ENCODE measurements at places on chromosomes 12 and 14.

DNA sequence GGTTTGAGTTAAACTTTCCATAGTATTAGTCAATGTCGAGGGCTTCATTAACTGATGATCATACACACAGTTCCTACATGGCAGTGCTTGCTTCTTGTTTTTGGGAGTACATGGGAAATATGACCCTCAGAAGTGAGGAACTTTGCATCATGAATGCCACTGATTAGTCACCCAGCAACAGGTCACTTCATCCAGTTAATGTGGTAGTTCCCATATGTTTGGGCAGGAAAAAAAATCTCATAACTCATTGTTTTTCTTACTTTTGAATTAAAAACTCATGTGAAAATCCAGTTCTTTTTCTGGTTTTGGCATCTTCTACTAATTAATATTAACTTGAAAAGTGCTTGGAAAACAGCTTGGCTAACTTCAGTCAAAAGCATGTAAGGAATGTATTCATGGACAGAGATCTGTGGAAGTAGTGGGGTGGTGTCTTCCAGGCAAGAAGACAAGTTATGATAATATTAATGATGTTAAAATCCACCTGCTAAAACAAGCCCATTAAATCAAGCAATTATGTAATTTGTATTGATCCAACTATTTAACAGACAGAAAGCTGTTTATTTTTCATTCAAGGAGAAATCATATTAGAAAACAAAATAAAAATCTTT lies 309.1 kb upstream of the NAV3 start:
- no peak for DNase-seq

- DNase-seq = no peak
These were observed 134.4 kb downstream of the KITLG start for GRCh38 chr12:88445705-88446394.

GRCh38 chr14:78103271-78103670 lies 66.9 kb upstream of the NRXN3 start:
- no peak for DNase-seq

DNA sequence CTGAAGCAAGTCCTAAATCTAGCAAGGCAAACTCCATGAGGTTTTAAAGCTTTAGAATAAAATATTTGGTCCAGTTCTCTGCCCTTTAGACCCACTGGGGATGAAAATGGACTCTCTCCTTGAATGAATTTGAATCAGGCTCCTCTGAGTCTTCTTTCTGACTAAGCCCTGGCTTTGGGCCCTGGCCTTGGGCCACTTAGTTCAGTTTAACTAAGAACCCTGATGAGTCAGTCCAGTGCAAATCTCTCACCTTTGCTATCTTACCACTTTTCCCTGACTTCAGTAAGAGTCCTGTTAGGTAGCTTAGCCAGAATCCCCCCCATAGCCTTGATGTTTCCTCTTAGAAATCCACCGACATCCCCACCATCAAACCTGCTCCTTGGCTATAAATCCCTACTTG lies 427.5 kb downstream of the SNAPC1 start:
- DNase-seq = peak; percentile 14

DNA sequence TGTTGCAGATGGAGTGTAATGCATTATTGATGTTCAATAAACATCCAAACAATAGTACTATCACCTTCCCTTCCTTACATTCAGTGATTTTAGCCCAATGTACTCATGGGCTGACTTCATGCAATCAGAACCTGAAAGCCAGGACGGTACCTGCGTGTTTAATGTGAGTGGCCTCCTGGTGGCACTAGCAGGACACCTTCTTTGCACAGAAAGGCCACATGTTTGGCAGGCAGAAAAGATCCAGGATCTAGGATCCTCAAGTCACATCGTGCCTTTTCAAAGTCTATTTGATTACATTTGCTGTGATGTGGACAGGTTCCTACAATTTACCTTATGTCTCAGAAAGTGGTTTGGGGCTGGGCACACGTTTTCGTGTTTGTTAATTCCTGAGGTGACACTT lies 82.9 kb downstream of the NEDD1 start:
- DNase-seq = no peak

DNA sequence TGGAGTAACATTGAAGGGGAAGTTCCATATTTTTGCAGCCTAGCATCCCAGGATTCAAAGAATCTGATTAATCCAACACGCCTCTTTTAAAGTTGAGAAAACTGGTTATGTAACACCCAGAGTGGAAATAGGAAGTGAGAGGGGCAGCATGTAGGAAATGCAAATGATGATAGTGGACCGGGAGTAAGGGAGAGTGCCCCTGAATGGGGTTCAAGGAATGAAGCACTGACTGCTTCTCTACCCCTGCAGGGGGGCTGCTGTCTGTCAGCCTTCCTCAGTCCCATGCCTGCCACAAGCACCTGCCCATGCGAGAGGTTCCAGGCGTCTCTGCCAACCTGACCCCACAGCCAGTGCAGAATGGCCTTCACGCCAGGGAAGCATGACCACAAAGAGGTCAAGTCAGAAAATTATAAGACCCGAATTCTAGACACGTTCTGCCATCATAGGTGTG lies 126.5 kb upstream of the CCND2 start:
- DNase-seq = no peak

GRCh38 chr14:93788293-93788542 lies at the start of gene PRIMA1:
TSS of gene PRIMA1 (minus strand) at chr14:93788485. CDS start at chr14:93787718, 767 bp downstream.
- no peak for DNase-seq

GRCh38 chr12:12440784-12441428 lies 84.0 kb downstream of the BORCS5 start:
- DNase-seq = no peak

GRCh38 chr14:56648508-56649301 lies 69.1 kb downstream of the TMEM260 start:
- no peak for DNase-seq

GRCh38 chr14:89420502-89420901 lies 3.5 kb upstream of the FOXN3 start:
- no peak for DNase-seq

- no peak for DNase-seq
These were observed 1.1 kb upstream of the TM9SF1 start for GRCh38 chr14:24196071-24197055.

DNA sequence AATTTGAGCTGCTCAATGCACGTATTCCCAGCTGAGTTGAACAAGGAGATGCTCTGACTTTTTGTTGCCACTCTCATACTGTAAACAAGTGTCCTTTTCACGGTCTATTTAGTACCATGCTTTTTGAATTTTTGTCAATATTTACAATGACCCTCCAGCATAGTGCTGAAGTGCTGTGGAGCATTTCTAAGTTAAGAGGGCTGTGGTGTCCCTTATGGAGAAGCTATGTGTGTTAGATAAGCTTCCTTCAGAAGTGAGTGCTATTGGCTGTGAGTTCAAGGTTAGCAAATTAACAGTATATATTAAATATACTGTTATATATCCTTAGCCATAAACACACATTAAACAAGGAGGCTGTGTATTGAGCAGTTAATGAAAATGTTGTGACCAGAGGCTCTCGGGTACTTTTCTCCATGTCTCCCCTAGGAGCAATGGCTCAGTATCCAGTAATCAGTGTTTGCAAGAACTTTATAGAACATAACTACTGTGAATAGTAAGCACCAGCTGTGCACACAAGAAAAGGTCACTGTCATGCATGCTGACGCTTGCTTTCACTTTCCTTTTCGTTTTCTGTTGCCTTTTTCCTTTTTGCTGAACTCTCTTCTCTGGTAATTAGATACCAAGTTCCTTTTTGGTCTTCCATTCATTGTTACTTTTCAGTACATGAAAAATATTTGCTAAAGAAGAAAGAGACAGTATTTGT lies 187.2 kb upstream of the NEDD1 start:
- no peak for DNase-seq

- DNase-seq = no peak
These were observed 9.2 kb downstream of the PPP1R1A start for GRCh38 chr12:54579258-54579657.

Data from amniotic stem cell (primary cell).